HT1080 (cell line): ENCODE measurements at places on chromosomes 7 and 10.

DNA sequence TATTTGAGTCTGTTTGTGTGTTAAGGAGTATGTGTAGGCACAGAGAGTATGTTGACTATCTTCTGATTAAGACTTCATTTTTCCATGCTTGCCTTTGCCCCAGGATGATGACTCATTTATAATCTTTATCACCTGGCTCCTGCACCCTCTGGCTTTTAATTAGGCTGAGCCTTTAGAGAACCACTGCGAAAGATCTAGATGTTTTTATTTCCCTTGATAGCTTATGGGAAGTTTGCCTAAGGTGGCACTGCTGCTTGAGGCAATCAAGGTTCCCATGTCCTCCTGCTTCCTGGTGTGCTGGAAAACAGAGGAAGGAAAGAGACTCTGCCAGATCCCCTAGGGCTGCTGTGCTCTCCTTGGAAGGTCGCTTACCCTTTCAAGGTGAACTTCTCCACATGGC is 114.6 kb downstream of the ARL4A start:
- DNase-seq, result peak; percentile 10

GRCh38 chr7:101782896-101783295 is 34.5 kb upstream of the CUX1 start:
- DNase-seq, result no peak

- no peak for DNase-seq
These were observed 62.5 kb downstream of the PWWP2B start for GRCh38 chr10:132459301-132460003.

- DNase-seq, result peak; percentile 73
These were observed 57.4 kb downstream of the NEUROG3 start for GRCh38 chr10:69515699-69516259.

GRCh38 chr7:17301471-17302456 is 3.3 kb downstream of the AHR start:
- DNase-seq, result no peak

DNA sequence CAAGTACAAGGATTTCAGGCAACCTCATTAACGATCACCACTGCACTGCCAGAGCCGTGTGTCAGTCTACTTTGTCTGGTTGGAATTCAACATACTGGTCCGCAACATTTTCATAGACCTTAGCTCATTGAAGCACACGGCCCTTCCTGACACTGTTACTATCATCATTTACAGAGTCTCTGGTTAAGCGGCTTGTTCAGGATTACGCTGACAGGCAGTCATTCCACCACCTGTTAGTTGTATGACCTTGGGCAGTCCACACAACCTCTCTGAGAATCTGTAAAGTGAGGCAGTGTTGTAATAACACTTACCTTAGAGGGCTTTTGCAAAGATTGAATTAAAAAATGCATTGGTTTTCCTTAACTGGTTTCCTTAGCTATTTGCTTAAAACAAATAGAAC is 112.6 kb downstream of the AOAH start:
- DNase-seq, result no peak

GRCh38 chr10:27998954-27999275 is at the start of gene ODAD2:
Gene ODAD2, minus strand, starts transcription at chr10:27999079. Its CDS starts 3,937 bp downstream, at chr10:27995142.
- no peak for DNase-seq

DNA sequence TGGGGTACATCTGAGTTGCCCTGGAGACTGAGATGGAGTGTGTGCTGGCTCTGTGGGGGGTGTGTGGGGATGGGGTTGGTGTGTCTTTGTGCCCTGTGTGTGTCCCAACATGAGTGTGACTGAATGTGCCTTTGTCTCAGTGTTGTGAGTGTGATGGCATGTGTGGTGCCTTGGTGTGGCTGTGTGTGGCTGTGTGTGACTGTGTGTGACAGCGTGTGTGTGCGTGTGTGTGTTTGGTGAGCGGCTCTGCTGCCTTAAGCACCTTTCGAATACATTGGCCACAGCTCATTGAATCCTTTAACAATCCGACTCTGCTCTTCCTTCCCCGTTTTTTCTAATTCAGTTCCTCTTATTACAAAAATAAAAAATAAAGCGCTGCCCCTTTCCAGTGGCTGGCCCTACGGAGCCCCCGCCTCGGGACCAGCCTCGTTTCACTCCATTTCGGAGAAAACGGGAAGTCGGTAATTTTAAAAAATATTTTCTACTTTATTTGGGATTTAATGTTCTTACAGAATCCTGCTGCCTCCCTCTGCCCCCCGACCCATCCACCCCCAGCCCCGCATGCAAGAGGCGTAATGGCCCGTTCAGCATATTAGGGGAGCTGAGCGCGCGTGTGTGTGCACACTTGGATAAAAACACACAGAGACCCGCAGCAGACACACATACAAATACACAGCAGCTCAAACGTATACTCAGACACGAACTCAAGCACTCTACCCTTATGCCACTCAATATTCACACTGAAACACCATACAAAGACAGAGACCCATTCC is 35.5 kb downstream of the HIF1AN start:
- DNase-seq, result no peak

DNA sequence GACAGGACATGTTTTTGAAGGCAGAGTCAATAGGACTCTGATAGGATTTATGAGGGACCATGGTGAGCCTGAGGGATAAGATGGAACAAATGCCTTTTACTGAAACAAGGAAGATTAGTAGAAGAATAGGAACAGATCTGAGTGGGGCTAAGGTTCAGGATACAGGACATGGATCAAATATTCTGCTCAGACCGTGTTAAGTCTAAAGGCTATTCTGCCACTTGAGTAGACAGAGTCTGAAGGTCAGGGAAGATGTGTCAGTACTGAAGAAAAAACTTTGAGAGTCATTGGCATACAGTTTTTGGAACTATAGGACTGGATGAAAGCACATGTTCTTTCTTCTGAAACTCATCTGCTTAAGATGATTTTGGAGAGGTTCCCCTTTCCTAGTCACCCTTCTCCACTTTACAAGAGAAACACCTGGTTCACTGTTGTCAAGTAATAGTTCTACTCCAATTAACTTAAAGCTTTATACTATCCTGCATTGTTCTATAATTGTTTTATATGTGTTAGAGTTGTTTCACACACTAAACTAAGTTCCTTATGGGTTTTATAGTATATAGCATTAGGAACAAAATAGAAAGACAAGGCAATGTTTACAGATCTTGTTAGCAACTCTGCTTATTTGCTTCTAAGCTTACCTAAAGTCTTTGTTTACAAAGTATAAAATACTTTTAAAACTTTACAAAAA is 43.4 kb downstream of the WASL start:
- no peak for DNase-seq

DNA sequence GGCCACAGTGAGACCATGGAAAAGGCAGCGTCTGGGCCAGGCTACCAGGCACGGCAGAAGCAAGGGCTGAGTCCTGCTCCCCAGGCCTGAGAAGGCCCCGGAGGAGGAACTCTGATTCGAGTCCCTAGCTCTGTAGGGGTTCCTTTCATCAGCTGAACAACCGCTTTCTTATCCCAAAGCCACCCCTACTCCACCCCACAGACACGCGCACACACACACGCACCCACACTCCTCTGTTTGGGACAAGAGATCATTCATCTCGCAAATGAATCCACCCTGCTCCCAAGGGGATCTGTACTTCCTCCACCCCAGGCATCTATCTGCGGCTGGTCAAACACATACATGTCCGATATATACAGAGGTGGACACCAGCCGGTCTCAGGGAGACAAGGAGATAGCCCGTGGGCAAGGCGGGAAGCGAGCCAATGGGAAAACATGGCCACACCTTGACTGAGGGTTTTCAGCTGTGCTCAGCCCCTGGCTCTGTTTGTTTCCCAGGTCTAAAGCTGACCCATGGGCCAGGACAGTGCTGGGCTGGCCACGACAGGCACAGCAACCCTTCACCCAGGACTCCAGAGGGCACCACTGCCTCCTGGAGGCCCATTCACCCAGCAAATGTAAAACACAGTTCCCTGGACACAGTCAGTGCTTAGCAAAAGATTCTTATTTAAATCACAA is 7.3 kb downstream of the ZCCHC24 start:
- DNase-seq, result no peak

DNA sequence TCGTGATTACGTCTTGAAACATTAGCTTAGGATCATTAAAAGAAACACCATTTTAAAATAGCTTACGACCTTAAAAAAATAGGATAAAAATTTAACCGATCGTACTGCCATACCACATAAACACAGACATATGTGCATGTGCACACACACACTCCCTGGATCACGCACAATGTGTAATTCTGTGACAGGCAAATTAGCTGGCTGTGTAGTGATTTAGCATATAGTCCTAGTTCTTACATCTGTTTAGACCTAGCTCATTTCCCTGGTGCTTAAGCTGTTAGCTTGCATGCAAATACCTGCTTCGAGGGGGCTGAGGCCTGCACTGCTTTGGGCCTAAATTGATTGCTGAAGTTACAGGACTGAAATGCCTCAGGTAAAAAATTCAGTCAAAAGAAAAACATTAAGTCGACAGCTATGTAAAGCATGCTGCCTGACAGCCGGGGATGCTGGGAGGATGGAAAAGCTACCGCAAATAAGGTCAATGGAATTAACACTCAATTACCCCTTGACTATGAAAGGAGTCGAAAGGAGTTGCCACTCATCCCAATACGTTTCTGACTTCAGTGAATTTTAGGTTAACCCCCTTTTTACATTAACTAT is 267.1 kb upstream of the FZD8 start:
- no peak for DNase-seq

DNA sequence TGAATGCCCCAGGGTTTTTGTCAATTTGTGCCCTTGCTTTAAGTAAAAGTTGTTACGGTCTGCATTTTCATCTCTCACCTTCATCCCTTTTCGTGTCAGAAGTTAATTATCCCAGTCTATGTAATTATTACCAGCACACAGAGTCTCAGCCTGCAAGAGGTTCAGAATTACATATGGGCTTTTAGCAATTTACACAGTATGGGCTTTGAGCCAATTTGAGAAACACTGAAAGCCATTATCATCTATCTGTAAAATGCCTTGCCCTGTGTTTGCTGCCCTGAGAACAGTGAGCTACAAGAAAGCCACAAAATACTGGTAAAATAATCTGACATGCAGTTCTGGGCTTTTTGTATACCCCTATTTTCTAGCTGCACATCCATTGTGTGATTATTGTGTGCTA is 125.6 kb upstream of the STEAP4 start:
- DNase-seq, result no peak

- DNase-seq, result no peak
These were observed 93.9 kb downstream of the PDGFA start for GRCh38 chr7:425794-426188.

- DNase-seq, result no peak
These were observed 24.0 kb downstream of the HABP2 start for GRCh38 chr10:113576852-113577251.

DNA sequence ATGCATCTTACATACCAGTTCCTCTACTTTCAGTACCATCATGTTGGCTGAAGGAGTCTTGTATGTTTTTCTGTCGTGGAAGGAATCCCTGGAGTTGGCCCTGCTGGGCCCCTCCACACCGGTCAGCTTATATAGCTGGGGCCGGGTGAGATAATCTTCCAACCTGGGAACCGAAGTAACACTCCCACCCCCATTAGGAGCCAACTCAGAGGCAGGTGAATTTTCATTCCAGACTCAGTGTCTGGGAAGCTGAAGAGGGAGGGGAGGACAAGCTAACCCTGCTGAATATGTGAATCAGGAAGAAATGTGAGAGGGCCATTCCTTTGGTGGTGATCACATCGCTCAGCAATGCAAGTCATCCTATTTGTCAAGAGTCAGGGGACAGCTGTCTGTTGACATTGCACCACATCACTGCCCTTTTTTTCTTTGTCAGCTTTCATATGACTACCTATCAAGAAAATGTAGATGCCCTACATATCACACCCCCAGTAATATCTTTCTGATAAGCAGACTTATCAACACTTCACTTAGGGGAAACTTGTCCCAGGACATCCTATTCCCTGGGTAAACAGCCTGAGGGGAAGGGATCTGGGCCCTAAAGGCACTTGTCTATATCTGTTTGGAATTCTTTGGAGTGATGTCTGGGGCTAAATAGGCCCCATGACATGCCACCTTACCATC is at the start of gene ANKRD1:
ANKRD1 (minus strand) TSS at position 102 of the 681 bp plus-strand sequence; CDS start at position 42, 60 bp downstream.
- DNase-seq, result peak; percentile 98

- peak; percentile 70 for DNase-seq
These were observed 519 bp downstream of the PITRM1 start for GRCh38 chr10:3172081-3172445.

DNA sequence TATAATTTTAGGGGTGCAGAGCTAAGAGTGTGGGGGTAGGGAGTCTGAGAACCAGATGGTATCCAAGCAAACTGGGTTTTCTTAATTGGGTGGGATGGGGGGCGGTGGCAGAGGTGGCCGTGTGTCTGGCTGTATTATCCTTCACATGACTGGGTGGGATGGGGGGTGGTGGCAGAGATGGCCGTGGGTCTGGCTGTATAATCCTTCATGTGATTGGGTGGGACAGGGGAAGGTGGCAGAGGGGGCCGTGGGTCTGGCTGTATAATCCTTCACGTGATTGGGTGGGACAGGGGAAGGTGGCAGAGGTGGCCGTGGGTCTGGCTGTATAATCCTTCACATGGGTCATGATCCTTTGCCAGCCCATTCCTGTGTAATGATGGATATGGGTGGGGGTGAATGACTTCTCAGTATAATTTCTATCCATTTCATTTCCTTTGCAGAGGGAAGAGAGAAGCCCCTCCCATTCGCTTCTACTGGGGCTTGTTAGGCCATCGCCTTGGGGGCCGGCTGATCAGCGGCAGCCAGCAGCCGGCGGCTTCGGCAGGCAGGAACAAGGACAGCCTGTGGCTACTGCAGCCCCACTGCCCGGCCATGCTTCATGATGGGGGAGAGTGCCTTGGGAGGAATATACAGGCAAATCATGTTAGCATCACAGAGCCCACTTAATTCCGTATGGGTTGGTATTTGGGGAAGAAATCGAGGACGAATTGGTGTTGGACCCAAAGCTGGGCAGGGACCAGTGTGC is 179.6 kb upstream of the MKI67 start:
- no peak for DNase-seq

GRCh38 chr7:22872096-22872807 is 49.6 kb upstream of the TOMM7 start:
- no peak for DNase-seq

- DNase-seq, result no peak
These were observed 37.1 kb downstream of the CXCL12 start for GRCh38 chr10:44347609-44348400.

- DNase-seq, result peak; percentile 73
These were observed 56.8 kb upstream of the SVIL start for GRCh38 chr10:29691564-29692072.

- peak; percentile 44 for DNase-seq
These were observed 4.4 kb upstream of the RAMP3 start for GRCh38 chr7:45153233-45153632.

GRCh38 chr10:89503151-89503550 is 32.2 kb downstream of the SLC16A12 start:
- DNase-seq, result no peak

DNA sequence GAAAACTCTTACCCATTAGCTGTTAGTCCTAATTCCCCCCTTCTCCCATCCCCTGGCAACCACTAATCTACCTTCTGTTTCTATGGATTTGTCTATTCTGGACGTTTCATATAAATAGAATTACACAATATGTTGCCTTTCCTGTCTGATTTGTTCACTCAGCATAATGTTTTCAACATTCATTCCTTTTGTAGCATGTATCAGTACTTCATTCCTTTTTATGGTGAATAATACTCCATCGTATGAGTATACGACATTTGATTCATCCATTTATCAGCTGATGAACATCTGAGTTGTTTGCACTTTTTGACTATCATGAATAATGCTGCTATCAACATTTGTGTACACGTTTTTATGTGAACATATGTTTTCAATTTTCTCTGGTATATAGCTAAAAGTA is 4.4 kb upstream of the FRAT1 start:
- DNase-seq, result no peak
